ENCODE measurements at places on chromosomes 13 and 19.
A peak's percentile ranks its signal among the peaks of the same experiment; 100 is the strongest.

GRCh38 chr19:1647501-1648458, 4.6 kb downstream of the TCF3 start:
- no peak overlapping the region for H3K27ac ChIP-seq
- DNase-seq: no peak
- no peaks in the 10 kb centered on the region for H3K4me1 ChIP-seq
- H3K36me3 ChIP-seq: peaks cover 2% of the 10 kb centered on the region
- H3K4me3 ChIP-seq: no peak overlapping the region

DNA sequence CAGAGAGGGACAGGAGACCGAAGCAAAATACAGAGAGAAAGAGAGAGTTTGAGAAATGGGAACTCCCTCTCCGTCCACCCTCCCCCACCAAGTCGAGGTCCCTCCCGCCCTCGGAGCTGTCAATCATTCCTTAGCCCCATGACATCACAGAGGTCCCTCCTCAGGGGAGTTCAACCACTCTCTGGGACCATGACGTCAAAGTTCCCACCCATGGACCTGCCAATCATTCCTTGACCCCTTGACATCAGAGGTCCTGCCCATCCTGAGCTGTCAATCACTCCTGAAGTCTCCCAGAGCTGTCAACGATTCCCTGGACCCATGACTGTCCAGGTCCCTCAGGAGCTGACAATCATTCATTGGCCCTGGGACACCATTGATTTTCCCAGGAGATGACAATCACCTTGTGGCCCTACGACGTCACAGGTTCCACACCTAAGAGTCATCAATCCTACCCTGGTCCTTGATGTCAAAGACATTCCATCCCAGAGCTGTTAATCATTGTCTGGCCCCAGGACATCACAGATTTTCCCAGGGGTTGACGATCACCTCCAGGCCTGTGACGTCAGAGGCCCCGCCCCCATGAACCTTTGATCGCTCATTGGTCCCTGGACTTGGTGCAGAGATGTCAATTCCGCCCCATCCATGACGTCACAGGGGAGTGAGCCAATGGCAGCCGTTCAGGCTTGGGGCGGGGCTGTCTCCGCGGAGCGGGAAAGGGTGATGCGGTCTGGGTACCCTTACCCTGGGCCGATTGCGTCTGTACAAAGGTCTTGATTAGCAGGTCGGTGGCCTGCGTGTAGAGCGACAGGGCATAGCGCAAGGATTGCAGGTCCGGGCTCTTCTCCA, 61.7 kb downstream of the COLGALT1 start:
- DNase-seq: peak; percentile 4
- no peaks in the 10 kb centered on the region for H3K36me3 ChIP-seq

DNA sequence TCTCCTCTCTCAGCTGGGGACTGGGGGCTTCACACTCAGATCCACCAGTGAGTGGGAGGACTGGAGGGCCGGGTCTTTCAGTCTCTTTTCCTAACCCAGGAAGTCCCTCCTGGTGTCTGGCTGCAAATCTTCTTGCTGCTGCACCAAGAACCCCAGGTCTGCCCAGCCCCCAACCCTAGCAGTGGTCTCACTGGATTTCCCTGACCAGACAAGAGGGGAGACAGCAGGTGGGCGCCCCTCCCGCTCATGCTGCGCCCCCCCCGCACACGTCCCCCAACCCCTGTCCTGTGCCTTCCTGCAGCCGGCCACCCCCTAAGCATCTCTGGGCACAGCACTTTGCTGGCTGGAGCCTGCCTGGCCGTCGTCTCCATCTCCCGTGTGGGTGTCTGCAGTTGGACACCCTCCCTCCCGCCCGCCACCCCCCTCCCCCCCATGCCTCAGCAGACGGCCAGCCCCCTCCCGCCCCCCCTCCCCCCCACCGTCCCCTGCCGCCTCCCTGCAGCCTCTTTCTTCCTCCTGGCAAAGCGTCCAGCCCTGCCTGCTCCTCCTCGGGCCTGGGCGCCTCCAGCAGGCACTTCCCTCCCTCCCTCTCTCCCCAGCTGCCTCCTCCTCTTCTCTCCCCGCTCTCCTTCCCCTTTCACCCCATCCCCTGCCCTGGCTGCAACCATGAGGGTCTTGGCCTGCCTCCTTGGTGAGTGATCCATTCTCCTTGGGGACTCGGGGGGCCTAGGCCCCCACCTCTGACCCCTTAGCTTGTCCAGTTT, at the start of gene SSC5D:
TSS of gene SSC5D (plus strand) at position 513 of the 764 bp plus-strand sequence. CDS start at position 667, 154 bp downstream.
- H3K36me3 ChIP-seq: no peaks in the 10 kb centered on the region
- H3K4me3 ChIP-seq: peak within 1 kb of the TSS; percentile 35

DNA sequence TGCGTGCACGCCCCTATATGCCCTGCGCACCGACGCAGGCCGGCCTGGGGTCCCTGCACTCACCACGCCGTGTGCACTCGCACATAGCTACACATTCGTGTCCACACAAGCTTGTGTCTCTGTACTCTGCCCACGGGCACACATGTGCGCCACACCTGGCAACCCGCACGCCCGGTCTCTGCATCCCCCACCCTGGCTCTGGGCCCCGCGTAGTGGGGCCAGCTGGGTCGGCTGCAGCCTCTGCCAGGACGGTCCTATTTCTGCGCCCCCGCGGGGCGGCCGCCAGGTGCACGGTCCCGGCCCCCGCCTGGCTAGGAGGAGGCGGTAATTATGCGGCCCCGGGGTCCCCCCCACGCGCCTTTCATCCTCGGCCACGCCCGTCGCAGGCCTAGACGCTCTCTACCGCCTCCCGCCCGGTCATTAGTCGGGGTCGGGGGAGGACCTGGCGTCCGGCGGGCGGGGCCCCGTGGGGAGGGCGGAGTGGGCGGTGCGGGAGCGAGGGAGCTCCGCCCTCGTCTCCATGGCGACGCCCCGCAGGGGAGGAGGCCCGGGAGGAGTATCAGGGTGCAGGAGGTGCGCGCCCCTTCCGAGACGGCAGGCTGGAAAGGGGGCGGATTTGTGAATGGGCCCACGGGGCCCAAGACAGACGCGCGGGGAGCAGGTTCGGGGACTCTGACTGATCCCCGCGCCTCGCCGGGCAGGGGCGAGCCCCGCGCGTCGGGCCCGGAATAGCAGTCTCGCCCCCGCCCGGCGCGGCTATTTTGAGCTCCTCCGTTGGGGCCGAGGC, 2.8 kb upstream of the CIRBP start:
- H3K27me3 ChIP-seq: no peaks in the 10 kb centered on the region
- H3K4me3 ChIP-seq: peak overlapping the region; percentile 53
- peaks cover 70% of the 10 kb centered on the region for H3K4me1 ChIP-seq
- H3K27ac ChIP-seq: peak overlapping the region; percentile 75
- H3K36me3 ChIP-seq: peaks cover 4% of the 10 kb centered on the region

- no peak overlapping the region for H3K27ac ChIP-seq
- DNase-seq: no peak
- no peak overlapping the region for H3K4me3 ChIP-seq
- peaks cover 43% of the 10 kb centered on the region for H3K4me1 ChIP-seq
- peaks cover 82% of the 10 kb centered on the region for H3K36me3 ChIP-seq
Measured at GRCh38 chr19:3979289-3979673, 6.0 kb downstream of the EEF2 start.
